ENCODE measurements at places on chromosomes 6 and 20.
A peak's percentile ranks its signal among the peaks of the same experiment; 100 is the strongest.

- DNase-seq: no peak
These were observed 156.9 kb downstream of the KHDRBS2 start for GRCh38 chr6:62129127-62129526.

DNA sequence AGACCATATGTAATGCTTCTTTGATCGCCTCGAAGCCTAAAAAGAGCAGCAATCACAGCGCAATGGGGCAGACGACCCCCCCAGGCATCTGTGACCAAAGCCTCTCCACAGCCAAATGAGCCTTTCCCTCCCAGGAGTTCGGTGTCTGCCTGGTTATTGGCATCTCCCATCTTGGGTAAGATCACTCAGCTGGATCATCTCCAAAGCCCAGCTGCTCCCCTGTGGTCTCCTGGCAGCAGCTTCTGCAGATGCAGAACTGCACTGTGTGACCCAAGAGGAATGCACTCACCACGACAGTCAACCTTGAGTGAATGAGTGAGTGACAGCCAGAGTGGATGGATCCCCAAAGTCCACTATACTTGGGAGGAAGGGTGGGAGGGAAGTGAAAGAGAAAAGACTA is 44.8 kb upstream of the IYD start:
- DNase-seq: no peak

- no peak for DNase-seq
These were observed 842.0 kb downstream of the HACE1 start for GRCh38 chr6:104017410-104018381.

DNA sequence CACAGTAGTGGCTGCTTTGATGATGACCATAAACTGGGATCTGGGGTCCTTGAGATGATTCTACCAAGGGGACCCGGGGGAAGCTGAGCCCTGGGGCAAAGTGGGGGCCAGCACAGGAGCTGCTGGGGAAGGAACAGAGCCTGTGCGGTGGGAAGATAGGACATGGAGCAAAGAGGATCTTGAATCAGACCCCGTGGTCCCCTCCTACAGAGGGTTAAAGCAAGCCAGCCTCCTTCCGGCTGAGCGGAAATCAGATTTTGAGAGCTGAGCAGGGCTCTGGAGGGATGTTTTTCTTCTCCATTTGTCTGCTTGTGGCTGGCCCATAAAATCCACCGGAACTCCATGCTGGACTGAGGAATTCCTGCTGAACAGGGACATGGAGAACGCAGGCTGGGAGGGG is 10.1 kb upstream of the TCF15 start:
- DNase-seq: no peak

GRCh38 chr20:62117658-62118057 is 4.6 kb upstream of the LSM14B start:
- DNase-seq: no peak

DNA sequence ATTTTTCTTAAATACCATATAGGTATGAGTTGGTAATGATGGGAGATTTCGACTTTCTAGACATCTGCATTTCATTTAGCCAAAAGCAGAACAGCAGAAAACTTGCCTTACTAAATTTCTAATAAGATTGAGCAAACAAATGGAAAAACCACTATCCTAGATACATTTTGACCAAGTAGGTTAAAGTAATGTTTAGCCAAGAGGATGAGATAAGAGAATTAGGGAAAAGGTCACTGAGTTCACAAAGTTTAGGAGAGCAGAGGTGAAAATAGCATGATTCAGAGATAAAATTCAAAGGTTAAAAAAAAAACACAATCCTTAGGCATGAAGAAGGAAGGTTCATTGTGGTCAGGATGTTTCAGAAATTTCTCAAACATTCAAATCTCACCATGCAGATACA is 450.3 kb downstream of the CD83 start:
- DNase-seq: no peak

GRCh38 chr6:163825033-163825432 is 410.5 kb downstream of the QKI start:
- DNase-seq: no peak

DNA sequence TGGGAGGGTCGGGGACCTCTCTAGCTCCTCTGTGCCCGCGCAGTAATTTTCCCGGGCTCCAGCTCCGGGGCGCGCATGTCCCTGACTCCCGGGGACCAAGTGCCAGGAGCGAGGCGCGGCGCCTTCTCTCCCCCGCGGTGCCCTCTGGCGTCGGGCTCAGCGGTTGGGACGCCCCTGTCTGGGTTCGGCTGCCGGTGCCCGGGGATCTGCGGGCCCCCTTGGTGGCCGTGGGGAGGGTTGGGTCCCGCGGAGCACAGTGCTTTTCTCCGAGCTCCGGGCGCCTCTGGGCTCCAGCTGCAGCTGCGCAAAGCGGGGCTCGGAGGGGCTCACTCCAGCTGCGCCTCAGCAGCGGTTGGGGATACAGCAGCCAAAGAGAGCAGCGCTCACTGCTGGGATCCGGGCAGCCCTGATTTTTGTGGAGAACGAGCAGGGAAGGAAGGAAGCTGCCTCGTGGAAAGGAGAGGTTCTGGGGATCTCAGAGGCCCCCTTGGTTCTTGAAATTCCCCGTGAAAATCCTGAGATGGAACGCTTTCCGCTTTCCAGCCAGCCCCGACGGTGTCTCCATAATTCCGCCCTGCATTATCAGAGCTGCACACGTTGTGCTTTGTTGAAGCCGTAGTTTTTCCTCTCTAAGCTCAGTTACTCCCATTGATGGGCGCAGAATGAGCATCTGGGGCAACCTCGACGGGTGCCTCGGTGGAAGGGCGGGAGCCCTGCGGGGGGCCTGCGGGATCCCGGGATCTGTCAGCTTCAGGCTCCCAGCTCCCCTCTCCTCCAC is 861 bp downstream of the PPP1R14C start:
- no peak for DNase-seq

DNA sequence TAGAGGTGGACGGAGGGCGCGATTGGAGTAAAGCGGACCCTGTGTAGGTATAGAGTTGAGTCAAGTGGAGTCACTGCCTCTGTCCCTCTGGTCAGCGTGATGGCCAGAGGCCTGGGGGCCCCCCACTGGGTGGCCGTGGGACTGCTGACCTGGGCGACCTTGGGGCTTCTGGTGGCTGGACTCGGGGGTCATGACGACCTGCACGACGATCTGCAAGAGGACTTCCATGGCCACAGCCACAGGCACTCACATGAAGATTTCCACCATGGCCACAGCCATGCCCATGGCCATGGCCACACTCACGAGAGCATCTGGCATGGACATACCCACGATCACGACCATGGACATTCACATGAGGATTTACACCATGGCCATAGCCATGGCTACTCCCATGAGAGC is 479 bp downstream of the SLC39A7 start:
- no peak for DNase-seq

- DNase-seq: no peak
These were observed 48.1 kb downstream of the TCP11 start for GRCh38 chr6:35093118-35093445.

GRCh38 chr6:41581381-41581991 is 35.3 kb downstream of the FOXP4 start:
- peak; percentile 57 for DNase-seq

GRCh38 chr20:34979366-34980153 is 23.9 kb downstream of the MYH7B start:
- no peak for DNase-seq

DNA sequence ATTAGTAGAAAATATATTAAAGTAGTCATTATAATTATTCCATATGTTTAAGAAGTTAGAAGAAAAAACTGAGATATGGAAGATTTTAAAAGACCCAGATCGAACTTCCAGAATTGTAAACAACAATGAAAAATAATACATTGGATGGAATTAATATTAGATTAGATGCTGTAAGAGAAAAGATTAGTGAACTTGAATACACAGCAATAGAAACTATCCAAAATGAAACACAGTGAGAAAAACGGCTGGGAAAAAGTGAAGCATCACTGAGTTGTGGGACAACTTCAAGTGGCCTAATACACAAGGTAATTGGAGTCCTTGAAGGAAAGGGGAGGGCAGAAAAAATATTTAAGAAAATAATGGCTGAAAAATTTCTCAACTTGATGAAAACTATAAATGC is 4.2 kb upstream of the TTBK1 start:
- DNase-seq: no peak

GRCh38 chr6:135395136-135395535 is 102.4 kb downstream of the AHI1 start:
- DNase-seq: no peak

DNA sequence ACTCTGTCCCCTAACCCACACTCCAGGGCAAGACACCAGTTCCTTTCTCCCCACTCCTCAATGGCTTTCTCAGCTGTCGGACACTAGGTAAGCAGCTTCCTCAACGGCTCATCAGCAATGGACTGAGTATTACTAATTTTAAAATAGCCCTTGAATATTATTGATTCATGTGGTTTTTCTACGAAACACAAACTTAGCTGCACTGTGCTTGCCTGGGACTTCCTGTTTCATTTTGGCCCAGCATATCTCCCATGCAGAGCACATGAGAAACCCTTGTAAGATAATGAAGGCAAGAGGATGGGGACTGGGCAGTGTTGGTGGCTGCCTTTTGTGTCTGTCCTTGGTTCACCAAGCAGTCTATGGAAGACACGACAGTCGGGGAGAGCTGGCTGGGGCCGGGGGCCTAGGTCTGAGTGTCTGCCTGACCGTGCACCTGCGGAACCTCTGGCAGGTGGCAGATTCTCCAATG is 48.9 kb downstream of the RNASET2 start:
- no peak for DNase-seq

- no peak for DNase-seq
These were observed 130.8 kb downstream of the TAF4 start for GRCh38 chr20:61934716-61935530.

GRCh38 chr6:46921731-46922130 is at the start of gene ADGRF5:
TSS of gene ADGRF5 (minus strand) at chr6:46921938. CDS start at chr6:46906762, 15,176 bp downstream.
- no peak for DNase-seq

- no peak for DNase-seq
These were observed 73.9 kb downstream of the PHACTR3 start for GRCh38 chr20:59678288-59678687.

- DNase-seq: no peak
These were observed 7.2 kb downstream of the E2F3 start for GRCh38 chr6:20408851-20409250.

DNA sequence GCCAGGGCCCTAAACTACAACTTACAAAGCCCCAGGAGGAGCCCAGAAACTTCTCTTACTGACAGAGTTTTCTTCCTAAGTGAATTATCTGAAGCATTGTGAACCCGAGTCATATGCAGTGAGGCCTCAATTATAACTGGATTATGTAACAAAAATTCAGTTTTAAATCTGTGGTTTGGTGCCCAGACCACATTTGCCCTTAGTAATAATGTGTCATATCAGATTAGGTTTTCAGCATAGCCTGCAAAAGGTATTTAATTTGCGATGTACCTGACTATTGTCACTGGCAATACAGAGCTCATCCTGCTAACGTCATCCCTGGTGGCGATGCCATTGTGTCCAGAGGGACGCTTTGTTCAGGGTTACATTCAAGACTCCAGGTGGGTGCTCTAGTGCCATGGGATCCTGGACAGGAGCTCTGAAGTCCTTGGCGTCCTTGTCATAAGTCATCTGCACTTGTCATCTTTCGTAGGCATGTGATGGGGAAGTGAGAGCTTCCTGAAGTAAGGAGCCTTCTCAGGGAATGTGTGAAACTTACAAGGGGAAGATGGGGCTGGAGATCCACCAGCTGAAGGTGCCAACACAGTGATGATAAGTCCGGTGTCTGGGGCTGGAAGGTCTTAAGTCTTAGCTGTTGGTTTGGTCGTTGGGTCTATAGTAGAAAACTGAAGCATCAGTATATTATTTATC is 65.1 kb downstream of the HIVEP1 start:
- DNase-seq: no peak
